ENCODE measurements at places on chromosomes 16 and 17. TPM values are rescaled to one million over a fixed set of nuclear protein-coding genes. Genes with fewer than 3 reads are reported as not detected.

- H3K27me3 ChIP-seq = no peaks in the 10 kb centered on the region
- no peak overlapping the region for H3K27ac ChIP-seq
- H3K36me3 ChIP-seq = no peaks in the 10 kb centered on the region
- no peak for DNase-seq
- H3K4me1 ChIP-seq = no peaks in the 10 kb centered on the region
- no peak overlapping the region for H3K4me3 ChIP-seq
These were observed 157.1 kb downstream of the KATNIP start for GRCh38 chr16:27706866-27707685.

- H3K4me1 ChIP-seq = no peaks in the 10 kb centered on the region
- H3K4me3 ChIP-seq = no peak overlapping the region
- no peaks in the 10 kb centered on the region for H3K27me3 ChIP-seq
- H3K27ac ChIP-seq = no peak overlapping the region
- DNase-seq = no peak
These were observed 125.9 kb downstream of the OR1D5 start for GRCh38 chr17:2937331-2938003.

DNA sequence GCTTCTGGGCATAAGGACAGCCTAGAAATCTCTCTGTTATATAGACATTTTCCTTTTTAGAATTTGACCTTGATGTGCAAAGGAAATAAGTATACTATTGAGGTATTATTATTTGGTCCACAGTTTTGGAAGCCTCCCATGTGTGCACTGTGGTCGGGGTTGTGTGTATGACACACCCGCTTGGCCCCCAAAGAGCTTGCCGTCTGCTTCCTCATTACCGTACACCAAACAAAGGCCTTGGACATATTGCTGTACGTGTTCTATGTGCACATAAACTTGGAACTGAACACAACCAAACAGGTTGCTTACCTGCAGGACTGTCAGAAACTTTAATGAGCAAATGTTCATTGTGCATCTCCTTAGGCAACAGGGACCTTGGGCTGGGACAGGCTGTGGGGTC is 38.2 kb downstream of the METRNL start:
- no peak for DNase-seq
- no peaks in the 10 kb centered on the region for H3K36me3 ChIP-seq
- H3K27me3 ChIP-seq = no peaks in the 10 kb centered on the region
- no peaks in the 10 kb centered on the region for H3K4me1 ChIP-seq
- no peak overlapping the region for H3K27ac ChIP-seq

SLC6A2 gene
- total RNA-seq = not detected

NAA60 gene
- total RNA-seq = 28.3 TPM

NAE1 gene
- 25.7 TPM for total RNA-seq

CD300E gene
- total RNA-seq = not detected

KRTAP16-1 gene
- total RNA-seq = not detected
